ENCODE measurements at places on chromosomes 11 and 22.

DNA sequence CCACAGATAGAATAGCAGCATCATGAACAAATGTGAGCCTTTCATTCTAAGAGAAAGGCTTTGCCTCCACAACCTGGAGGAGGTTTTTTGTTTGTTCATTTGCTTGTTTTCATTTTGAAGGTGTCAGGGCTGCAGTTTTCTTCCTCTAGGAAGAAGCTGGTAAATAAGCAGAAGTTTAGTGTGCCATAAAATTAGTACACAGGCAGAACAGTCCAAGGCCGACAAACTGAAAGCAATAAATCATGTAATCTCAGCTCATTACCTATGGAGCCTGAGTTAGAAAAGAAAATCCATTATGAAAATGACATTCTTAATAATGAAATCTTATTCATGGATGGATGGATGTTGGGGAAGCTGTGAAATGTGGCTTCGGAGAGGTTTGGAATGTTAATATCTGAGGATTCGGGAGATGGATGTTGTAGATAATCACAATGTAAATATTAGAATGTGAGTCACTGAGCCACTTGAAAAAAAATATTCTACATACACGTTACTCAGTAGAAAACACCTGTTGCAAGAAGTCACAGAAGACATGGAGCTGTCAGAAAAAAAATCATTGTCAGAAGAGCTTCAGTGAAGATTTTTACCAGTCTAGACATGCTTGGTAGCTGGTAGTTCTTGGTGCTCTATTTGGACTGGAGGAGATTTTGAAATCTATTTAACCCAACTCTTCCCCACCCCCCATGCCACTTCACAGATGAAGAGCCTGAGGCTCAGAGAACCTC is 15.0 kb upstream of the ZDHHC13 start:
- no peak for DNase-seq

GRCh38 chr11:40280159-40281051 is 1179.0 kb downstream of the LRRC4C start:
- DNase-seq, result no peak

- DNase-seq, result peak; percentile 90
These were observed at the start of gene CDC42EP2 for GRCh38 chr11:65314501-65315203. Gene CDC42EP2, plus strand, starts transcription at chr11:65314866. Its CDS starts 6,033 bp downstream, at chr11:65320899.

GRCh38 chr11:27390318-27391295 is 27.6 kb upstream of the CCDC34 start:
- DNase-seq, result no peak

- peak; percentile 84 for DNase-seq
These were observed 2.3 kb downstream of the MYEOV start for GRCh38 chr11:69295995-69296889.

GRCh38 chr22:48947636-48948035 is 880.0 kb downstream of the BRD1 start:
- DNase-seq, result no peak

DNA sequence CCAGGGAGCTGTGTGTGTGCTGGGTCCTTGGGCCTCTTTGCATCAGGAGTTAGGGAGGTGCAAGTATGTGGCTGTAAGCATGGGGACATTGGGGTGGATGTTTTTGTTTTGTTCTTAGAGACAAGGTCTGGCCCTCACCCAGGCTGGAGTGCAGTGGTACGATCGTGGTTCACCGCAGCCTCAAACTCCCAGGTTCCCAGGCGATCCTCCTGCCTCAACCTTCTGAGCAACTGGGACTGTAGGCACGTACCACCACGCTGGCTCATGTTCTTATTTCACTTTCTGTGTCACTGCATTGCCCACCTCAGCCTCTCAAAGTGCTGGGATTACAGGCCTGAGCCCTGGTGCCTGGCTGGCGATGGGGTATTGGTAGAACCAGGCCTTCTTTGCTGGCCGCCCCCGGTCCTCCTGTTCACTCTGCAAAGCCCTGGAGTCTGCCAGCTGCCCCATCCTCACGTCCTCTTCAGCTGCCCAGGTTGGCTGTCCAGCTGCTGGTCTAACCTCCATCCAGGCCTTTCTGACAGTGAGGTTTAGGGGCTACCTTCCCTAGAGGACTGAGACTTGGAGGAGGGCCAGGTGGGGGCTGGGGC is 851 bp upstream of the GRAMD4 start:
- DNase-seq, result no peak

DNA sequence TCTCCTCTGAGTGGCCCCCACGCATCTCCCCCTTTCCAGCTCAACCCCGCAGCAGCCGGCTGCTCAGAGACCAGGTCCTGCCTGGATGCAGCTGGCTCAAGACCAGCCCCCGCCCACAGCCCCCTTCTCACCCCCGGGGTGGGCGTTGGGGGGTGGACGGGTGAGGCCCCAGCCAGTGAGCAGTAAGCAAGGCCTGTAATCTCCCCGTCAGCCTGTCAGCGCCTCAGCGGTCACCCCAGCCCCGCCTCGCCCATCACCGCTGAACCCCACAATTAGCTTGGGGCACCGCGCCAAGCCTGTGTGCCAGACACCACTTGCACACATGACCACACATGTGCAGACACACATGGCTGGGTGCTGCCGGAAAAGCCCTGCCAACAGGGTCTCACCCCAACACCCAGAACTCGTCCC is 5.9 kb downstream of the PLXNB2 start:
- peak; percentile 77 for DNase-seq

DNA sequence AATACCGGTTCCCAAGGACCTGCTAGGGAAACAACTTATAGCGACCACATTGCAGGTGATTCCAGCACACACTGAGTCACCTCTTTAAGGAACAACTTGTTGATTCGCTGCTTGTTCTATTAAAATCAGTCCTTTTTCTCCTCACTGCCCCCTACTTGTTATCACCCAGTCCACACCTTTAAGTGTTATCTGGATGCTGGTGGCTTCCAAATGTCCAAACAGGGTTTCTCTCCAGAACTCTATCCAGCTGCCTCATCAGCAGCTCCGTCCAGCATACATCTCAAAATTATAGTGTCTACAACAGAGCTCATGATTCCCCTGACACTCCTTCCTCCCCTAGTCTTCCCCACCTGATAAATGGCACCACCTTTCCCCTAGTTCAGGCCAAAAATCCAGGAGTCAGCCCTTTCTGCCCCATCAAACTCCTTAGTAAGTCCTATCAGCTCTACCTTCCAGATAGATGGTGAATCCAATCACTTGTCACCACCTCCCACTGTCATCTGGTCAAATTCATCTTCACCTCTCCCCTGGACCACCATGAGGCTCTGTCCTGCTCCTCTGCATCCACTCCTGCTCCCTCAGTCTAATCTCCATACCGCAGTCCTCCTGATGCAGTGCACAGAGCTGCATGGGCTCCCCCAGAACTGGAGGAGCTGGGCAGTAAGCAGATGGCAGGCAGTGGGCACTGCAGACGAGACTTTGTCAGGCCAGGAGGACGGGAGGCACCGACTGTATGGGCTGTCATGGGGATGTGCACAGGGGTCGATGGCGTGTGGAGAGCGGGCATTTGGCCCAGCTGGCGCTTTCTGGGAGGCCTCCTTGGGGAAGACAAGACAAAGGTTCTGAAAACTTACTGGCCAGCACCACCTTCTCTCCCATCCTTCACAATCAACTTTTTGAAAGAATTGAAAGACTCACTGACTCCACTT is 19.3 kb downstream of the IL10RA start:
- no peak for DNase-seq

GRCh38 chr11:115357066-115357465 is 147.1 kb downstream of the CADM1 start:
- DNase-seq, result peak; percentile 61

- DNase-seq, result peak; percentile 97
These were observed at the start of gene STIM1 for GRCh38 chr11:3854977-3855807. Gene STIM1, plus strand, starts transcription at chr11:3855664. Its CDS starts 607 bp downstream, at chr11:3856271.

- DNase-seq, result peak; percentile 20
These were observed 852 bp downstream of the BUD13 start for GRCh38 chr11:116771935-116772334.

DNA sequence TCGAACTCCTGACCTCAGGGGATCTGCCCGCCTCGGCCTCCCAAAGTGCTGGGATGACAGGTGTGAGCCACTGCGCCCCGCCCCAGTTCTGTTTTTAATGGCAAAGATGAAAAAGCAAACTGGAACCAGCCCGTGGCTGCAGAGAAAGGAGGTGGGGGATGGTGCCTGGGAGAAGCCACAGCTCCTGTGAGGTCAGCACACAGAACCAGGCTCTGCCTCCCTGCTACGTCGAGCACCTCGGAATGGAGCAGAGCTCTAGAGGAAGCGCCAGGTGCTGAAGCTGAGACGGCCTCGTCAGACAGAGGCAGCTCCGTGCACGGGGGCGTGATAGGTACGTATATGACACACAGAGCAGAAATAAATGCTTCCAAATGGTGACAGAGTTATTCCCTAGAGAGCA is 8.5 kb downstream of the DRD4 start:
- no peak for DNase-seq

GRCh38 chr11:61503135-61503770 is 5.3 kb upstream of the LRRC10B start:
- DNase-seq, result no peak

- DNase-seq, result no peak
These were observed 10.2 kb downstream of the CFL1 start for GRCh38 chr11:65847746-65848145.

- DNase-seq, result peak; percentile 35
These were observed 291.3 kb downstream of the TBC1D22A start for GRCh38 chr22:47053726-47054141.

GRCh38 chr11:69241075-69241740 is 52.7 kb upstream of the MYEOV start:
- DNase-seq, result no peak

GRCh38 chr11:99376463-99376862 is 355.7 kb downstream of the CNTN5 start:
- no peak for DNase-seq

DNA sequence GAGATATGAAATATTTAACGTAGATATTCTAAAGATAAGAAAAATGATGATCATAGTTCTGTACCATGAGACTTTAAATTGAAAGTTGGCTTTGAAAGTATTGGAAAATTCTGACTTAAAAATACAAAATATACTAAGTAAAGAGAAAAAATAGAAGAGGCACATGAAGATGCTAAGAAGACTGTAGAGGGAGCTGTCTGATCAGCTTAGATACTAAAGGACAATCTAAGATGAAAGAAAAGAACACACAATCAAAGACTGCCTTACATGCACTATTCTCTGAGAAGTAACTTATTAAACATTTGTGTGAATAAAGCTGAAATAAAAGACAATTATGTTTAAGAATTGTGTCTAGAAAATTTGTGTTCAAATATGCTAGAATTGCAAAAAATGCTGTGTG is 55.1 kb downstream of the RBMXL2 start:
- DNase-seq, result peak; percentile 25

DNA sequence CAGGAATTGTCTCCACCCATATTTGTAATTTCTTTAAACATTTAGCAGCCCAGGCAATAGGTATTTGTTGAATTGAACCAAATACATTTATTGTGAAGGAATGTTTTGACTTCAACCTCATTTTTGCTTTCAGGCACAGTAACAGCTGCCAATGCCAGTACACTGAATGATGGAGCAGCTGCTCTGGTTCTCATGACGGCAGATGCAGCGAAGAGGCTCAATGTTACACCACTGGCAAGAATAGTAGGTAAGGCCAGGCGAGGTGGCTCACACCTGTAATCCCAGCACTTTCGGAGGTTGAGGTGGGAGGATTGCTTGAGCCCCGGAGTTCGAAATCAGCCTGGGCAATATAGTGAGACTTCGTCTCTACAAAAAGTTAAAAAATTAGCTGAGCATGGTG is 20.9 kb downstream of the ACAT1 start:
- DNase-seq, result no peak

- DNase-seq, result no peak
These were observed 1.2 kb downstream of the TSPAN32 start for GRCh38 chr11:2302896-2303626.

DNA sequence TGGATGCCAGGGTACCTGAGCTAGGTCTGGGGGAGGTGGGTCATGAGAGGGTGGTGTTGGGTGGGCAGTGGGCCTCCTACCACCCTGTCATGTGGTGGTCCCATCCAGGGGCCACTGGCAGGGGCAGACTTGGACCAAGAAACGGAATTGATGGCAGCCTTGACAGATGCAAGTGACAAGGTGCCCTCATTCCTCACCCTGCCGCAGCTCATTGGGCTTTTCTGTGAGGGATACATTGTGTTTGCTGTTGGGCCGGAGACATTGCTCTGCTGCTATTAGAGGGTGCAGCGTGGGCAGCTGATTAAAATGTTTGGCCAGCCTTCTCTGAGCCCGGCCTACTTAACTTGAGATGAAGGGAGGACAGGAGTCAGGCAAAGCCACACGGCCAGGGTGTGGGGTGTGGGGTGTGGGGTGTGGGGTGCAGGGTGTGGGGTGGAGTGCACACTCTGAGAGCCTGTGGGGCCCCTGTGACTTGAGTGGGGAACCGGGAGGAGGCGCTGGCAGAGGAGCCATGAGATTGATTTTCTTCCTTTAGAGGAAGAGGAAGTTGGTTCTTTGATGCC is 351.5 kb downstream of the TBC1D22A start:
- DNase-seq, result no peak

- peak; percentile 41 for DNase-seq
These were observed 147.9 kb downstream of the ATG16L2 start for GRCh38 chr11:72962084-72962483.

DNA sequence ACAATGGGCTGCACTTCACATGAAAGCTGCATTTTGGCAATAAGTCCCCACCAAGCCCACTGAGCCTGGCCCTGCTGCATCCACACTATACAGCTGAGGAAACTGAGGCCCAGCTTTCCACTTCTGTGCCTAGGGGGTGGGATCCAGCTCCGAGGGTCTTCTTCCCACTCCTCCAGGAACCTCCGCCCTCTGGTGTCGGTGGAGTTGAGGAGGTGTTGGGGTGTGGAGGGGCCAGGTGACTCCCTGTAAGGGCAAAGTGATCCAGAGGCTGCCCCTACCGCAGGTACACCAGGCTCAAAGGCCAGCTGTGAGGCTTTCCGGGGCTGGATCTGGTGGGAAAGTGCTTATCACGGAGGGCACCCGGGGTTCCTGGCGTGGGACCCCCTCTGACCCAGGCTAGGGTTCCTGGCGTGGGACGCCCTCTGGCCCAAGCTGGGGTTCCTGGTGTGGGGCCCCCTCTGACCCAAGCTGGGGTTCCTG is 125.0 kb downstream of the KCNQ1 start:
- no peak for DNase-seq

DNA sequence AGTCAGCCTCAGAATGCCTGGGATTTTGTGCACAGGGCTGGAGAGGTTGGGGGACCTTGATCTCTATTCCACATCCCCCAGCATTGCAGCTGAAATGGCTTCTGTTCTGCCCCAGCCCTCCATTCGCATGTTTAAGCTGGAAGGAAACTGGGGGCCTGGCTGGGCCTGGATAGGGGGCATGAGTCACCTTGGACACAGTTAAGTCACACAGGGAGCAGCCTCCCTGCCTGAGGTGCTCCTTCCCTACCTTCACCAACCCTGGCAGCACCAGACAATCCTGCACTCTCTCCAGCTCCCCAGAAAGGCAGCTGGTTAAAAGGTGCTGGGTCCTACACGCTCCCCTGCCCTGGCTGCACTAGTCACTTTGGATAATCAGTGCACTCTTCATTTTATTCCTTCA is 763 bp downstream of the SMIM45 start:
- no peak for DNase-seq

- DNase-seq, result peak; percentile 79
These were observed 5.8 kb upstream of the MIEF1 start for GRCh38 chr22:39496131-39496838.

All from lung (tissue), 17 donors.